ENCODE measurements at places on chromosomes 11 and 22.

- DNase-seq = no peak
Measured at GRCh38 chr11:112584672-112585071, 324.0 kb upstream of the PLET1 start.

DNA sequence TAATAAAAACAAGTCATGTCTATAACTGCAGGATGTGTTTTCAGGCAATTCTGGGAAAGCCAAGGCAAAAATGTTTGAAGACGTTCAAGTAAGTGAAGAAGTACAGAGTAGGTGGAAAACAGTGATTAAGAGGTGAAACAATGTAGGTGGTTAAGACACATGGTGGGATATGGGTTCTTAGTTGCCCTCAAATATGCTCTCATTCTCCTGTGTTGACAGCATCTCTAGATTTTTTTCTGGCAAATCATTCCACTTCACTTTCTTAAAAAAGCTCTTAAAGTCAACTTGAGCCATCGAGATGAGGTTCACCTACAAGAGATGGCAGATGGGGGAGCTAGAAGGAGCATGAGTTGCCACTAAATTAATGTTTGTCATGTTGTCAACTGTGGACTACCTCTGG is 1041.0 kb upstream of the CNTN5 start:
- no peak for DNase-seq

DNA sequence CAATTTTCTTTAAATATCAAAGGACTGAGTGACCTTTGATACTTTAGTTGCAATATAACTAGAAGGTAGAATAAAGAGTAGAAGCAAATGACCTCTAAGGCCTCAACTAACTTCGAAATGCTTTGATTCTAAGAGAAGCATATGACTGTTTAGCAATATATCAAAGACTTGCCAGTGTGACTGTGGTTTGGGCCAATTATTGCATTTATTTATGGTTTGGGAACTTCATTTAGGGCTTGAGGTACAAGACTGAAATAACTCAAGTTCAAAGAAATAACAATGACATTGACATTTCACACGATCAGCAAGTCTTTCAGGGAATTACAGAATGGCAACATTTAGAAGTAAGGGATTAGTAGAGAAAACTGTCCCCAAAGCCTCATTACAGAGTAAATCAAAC is 709.7 kb upstream of the LRRC4C start:
- DNase-seq = no peak

DNA sequence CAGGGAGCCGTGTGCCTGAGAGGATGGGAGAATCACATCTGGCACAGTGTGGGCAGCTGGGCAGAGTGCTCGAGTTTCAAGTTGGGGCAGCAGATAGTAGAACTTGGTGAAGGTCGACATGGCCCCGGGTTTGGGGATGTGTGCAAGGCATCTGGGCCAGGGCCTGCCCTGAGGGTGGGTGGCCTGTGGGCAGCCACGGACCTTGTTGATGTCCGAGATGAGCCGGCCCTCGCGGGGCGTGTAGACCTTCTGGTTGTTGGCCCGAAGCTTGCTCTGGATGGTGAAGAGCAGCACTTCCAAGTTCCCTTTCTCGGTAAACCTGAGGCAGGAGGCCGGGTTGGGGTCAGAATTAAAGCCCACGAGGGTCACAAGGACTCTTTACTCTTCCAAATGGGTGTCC is 20.3 kb downstream of the SPTBN2 start:
- no peak for DNase-seq

GRCh38 chr22:47586038-47586437 is 823.6 kb downstream of the TBC1D22A start:
- DNase-seq = no peak

Measured in activated T-cell treated with anti-CD3 and anti-CD28 coated beads for 24 hours (primary cell).